ENCODE measurements at places on chromosomes 3 and 15.
A peak's percentile ranks its signal among the peaks of the same experiment; 100 is the strongest.

DNA sequence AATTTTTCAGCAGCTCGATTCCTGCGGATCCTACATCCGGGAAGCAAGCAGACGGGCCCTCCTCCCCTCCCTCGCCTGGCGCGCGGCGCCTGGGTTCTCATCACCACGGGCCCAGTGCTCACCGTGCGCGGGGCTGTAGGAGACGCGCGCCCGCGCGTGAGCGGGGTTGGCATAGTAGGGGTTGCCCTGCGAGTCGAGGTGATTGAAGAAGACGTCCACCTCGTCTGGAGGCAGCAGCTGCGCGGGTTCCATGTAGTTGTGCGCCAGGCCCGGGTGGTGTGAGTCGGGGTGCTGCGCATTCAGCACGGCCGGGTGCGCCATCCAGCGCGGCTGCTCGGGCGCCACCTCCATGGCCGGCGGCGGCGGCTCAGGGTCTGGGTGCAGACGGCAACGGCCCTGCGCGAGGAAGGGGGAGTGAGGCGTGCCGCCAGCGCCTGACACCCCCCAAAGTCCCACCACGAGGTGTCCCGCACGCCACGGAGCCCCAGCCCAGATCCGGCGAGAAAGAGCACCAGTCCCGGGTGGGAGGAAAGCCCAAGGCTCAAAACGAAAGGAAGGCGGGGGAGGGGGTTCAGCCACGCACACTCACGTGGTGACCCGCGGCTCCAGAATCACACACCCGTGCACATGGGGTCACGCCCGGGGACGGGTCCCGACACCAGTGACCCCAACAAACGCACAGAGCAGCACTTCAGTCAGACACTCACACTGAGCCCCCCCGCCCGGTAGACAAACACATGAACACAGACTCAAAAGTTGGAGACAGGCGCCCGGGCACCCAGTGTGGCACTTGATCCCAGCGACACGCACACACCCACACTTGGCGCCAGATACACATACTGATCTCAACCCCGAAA, 6.1 kb downstream of the GATA2 start:
- DNase-seq, result no peak

DNA sequence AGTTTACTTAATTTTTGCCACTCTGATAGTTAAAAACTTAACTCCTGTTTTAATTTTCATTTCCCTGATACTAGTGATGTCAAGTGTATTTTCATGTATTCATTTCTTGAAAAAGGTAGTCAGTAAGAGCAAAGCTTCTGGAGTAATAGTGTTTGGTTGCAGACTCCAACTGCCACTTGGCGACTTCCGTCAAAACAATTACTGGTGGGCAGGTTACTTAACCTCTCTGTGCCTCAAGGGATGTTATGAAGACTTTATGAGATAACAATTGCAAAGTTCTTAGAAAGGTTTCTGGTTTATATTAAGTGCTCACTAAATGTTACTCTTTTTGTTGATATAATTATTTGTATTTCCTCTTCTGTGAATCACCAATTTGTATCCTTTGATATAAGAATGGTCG, 129.7 kb downstream of the NFKBIZ start:
- no peak for DNase-seq

DNA sequence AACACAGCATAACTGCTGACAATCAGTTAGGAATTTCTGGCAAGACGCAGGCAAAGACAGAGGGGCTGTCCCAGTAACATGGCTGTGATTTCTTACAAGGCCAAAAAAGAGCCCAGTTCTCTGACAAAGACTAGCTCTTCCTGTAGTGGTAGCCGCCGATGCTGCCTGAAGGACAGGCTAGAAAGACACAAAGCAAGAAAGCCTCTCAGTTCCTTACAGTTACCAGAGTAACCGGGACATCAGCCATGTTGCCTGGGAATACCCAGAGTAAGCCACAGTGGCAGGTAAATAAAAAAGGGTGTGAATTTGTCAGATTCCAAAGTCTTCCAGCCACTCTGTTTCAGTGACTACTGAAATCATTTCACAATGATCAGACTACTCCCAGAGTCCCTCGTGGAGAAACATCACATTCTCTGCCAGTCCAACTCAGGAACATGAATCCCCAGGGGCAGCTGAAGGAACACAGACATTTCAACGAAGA, 493.6 kb upstream of the ADAMTS9 start:
- no peak for DNase-seq

- DNase-seq, result no peak
Observed at GRCh38 chr3:133479895-133480669, 80.2 kb downstream of the BFSP2 start.

- DNase-seq, result no peak
Observed at GRCh38 chr3:43879166-43879565, 188.4 kb downstream of the ABHD5 start.

DNA sequence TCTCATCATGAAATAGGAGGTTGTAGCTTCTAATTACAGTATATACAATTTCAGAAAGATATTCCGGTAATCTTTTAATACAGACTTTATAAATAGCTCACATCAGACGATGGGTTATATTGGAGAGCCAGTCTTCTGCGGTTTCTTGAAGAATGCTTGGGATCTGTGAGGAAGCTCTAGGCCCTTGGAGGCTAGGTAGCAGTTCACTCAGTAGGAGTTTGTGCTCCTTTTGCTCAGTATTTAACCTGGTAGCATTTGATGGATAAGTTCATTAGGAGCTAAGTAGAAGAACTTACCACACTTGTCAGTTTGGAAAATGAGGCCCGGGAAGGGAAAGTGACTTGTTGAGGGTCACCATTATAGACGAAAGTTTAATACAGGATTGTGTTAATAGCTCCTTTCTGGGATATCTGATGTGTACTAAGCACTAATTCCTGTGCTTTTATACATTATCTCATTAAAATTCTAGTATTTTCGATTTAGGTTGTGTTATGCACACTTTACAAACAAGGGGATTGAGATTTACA, 2.8 kb downstream of the FNDC3B start:
- DNase-seq, result no peak

DNA sequence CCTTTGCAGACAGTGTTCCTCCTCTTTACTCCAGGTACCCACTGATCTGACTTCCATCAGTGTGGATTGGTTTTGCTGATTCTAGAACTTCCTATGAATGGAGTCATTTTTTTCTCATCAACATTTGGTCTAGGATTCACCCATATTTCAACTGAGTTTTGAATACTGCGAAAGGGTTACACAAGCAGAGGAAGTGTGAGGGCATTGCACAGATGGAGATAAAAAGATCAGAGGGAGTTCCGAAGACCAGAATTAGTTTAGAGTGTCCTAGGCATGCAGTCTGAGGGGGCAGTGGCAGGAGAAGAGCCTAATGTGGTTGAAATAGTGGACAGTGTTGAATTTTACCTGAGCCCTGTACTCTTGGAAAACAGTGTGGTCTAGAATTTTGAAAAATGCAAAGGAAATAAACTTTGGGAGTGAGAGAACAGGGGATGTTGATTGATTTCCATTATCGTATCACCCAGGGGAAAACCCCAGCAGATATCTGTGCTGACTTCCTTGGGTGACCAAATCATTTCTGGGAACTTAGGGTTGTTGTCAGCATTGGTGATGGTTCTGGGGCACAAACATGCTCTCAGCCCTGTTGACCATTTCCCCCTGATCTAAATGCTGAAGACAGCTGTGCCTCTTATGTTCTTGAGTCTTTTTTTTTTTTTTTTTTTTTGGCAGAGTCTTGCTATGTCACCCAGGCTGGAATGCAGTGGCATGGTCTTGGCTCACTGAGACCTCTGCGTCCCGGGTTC, 327.4 kb upstream of the LRRFIP2 start:
- no peak for DNase-seq

DNA sequence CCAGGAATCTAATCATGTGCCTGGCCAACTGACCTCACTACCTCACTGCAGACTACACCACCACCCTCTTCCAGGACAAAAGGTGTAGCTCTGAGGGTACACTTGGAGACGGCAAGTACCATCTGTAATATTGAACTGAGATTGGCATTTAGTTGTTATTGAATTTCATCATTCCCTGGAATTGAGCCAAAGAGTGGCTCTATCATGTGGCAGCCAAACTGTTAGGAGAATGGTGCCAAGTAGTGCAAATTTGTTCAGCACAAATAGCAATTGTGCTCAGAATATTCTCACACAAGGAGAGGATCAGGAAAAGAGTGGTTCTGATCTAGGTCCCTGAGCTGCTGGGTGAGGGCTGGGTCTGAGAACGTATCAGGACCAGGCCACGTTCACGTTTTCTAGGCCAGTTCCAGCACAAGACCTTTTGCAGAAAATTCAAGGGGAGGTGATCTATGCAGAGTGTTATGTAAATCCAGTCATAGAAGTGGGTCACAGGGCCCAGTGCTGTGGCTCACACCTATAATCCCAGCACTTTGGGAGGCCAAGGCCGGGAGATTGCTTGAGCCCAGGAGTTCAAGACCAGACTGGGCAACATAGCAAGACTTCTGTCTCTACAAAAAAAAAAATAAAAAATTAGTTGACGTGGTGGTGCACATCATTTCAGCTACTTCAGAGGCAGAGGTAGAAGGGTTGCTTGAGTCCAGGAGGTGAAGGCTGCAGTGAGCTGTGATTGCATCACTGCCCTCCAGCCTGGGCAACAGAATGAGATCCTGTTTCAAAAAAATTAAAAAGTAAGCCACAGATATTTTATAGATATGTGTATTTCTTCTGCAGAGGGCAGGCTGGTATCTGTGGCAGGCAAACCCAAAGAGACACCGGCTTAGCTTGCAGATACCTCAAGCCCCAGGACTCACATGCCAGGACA, 31.9 kb upstream of the CFAP161 start:
- no peak for DNase-seq

DNA sequence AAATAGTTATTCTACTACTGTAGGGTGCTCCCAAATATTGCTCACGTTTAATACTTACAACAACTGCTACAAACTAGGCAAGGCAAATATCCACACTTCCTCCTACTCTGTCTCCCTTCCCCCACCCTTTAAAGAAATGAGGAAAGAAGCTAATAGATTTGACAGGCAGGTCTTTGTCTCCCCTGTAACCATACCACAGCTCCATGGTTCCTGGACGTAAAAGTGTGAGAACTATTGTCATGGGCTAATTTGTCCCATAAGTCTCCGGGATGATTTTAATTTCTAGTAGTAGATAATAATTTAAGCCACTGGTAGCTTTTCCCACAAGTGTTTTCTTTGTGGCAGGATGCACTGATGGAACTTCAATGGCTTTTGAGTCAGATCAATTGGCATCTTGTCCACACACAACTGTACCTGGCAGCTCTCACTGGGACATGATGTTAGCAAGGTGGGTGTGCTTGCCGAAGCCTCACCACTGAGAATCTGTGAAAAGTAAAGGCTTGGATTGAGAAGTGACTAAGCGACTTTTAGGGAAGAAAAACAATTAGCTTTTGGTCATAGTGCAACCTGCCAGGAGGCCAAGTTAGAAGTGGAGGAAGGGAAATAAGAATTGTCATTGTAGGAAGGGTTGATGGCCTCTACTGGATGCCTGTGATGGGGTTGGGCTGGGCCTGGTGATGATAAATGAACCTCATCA, 1.4 kb upstream of the CPOX start:
- DNase-seq, result no peak

- DNase-seq, result no peak
Observed at GRCh38 chr3:177460047-177460446, 262.8 kb upstream of the TBL1XR1 start.

DNA sequence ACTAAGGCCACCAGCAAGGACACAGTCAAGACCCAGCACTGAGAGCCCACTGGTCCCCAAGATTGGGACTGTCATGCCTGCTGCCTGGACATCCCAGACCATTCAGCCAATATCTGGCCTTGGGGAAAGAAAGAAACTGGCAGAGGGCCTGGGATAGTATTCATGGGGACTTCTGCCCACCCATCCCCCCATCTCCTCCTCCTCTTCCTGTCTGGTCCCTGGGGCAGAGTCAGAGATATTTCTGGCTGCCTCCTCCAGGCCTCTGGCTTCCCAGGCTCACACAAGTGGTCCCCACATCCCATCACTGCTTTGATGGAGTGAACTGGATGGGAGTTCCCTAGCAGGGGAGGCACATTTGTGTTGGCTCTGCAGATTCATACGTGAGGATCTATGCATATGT, 4.2 kb upstream of the RASL12 start:
- no peak for DNase-seq

DNA sequence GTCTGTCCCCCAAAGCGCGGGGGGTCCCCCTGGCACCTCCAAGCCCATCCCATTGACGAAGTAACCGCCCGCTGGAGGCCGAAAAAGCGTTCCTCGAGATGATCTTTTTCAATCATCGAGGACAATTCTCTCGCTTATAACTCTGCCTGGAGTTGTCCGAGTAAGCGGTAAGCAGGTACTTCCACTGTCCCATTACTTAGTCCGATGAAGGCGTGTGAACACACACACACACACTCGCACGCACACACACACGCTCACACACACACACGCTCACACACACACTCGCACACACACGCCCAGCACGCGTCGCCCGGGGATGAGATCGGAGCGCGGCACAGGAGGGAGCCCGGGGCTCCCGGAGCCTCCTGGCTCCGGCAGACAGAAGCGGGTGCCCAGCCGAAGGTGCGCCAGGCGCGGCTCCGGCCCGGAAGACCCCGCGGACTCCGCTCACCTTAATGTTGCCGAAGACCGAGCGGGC, 430 bp downstream of the SLCO2A1 start:
- no peak for DNase-seq

DNA sequence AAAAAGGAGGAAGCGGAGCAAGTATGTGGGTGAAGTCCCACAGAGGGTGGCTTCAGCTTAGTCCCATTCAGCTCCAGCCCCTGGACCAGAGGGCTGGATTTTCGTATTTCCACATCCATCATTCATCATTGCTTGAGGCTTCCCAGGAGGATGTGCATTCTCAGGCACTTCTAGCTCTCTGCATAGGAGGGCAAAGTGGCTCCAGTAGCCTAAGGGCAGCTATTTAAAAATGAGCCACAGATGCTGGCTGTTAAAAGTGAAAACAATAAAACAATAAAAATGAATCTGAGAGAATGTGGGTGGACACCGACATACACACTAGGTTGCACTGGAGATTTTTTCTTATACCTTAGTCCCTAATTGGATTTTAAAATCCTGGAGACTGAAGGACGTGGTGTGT, 629.2 kb upstream of the ZNF385D start:
- no peak for DNase-seq

DNA sequence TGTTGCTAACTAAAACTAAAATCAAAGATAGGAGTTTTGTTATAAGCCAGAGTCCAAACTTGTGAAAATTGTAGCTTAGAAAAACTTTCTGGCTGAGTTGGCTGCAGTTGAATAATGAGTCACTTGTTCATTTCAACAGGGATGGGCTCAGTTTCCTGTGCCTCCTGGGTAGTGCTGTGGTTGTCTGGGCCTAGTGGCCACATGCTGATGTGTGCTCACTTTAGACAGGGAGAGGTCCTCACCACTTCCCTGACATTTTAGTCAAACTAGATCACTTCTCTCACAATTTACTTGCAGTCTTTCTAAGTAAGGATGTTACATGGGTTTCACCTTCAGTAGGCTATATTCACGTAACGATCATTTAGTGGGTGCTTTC, 6.3 kb upstream of the UBE2Q2 start:
- no peak for DNase-seq

GRCh38 chr3:41274944-41275668, 75.8 kb downstream of the CTNNB1 start:
- DNase-seq, result no peak

GRCh38 chr3:181709537-181710279, 2.0 kb upstream of the SOX2 start:
- peak; percentile 42 for DNase-seq

Data from hippocampal formation (tissue), 2 donors.